ENCODE measurements at places on chromosomes 5 and 9.
A peak's percentile ranks its signal among the peaks of the same experiment; 100 is the strongest.

DNA sequence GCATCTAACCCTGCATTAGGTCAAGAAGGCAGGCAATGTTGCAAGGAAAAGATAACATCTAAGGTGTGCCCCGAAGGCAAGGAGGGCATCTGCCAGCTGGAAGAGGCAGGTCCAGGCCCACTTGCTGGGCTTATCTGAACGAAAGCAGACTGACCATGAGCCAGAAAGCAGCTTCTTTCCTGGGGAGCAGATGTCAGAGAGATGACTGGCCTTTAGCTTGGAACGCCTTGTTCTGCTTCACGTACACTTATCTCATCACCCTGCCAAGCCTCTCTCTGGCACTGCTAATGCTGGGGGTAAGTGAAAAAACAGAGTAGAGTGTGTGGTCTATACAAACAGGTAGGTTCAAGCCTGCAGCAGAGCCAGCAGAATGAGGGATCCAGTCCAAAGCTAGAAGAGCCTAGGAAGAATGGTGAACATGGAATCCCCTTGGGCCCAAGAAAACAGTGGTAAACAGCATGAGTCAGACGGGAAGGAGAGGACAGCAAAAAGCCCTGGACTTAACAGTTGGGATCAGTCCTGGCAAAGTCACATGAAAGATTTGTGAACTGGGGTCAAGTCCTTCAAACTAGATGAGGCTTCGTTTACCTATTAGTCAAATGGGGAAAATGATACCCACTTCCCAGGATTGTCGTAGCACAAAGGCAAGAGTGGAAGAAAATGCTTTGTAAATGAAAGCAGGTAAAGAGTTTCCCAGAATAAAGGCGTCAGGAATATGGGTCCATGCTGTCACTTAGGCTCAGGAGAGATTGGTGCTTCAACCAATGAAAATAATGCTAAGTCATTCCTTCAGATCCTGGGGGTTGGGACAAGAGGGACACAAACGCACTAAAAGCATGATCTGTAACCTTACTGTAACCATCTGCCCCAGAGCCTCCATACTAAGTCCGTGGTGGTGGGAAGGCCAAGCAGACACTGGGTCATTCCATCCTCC, 200.9 kb downstream of the SLIT3 start:
- DNase-seq, result no peak

- DNase-seq, result peak; percentile 92
Observed at GRCh38 chr9:17134396-17135294, at the start of gene CNTLN. Gene CNTLN, plus strand, starts transcription at chr9:17135040. Its CDS starts 26 bp downstream, at chr9:17135066.

DNA sequence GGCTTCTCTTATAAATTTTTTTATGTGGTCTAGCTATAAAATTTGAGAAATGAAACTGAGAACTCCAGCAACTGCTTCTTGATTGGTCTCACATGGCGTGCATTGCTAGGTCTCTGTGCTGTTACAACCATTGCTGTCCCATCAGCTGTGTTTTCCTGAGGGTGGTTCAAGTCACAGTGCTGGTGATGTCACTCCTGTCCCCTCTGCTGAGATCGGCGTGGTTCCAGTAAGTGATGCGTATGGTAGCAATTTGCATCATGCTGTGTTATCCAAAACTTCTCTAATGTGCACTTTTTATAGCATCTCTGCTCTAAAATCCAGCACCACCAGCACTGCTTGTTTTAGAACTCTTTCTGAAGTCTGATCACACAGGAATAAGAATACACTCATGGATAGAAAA, 112.6 kb upstream of the ZNF608 start:
- no peak for DNase-seq

- DNase-seq, result no peak
Observed at GRCh38 chr9:34573599-34574325, 15.8 kb downstream of the CNTFR start.

DNA sequence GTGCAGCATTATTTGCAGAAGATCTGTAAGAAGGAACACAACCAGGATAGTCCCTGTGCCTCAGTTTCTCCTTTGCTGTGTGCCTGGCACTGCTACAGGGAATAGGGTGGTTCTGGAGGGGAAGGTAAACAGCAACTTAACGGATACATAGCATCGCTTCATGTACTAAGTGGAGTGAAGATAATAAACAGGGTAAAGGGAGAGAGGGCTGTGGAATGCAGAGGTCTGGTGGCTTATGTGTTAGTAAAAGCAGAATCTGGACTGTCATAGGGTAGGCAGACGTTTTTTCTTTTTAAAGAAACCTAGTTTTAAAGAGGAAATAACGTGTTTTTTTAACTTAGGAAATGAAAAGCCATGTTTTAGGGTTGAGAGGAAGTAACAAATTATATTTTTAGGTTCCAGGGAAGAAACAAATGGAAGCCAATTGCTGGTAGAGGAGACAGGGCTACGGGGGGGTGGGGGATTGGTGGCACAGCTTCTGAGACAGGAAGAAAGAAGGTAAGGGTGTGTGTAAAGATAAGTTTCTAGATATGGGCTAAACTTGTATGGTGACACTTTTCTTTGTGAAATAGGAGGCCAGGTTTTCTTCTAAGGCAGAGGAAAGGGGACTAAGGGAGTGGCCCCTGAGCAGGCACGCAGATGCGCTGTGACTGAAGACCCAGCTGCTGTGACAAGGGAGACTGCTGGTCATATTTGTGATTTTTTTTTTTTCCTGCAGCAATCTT, 1.3 kb downstream of the GNG10 start:
- DNase-seq, result peak; percentile 23

DNA sequence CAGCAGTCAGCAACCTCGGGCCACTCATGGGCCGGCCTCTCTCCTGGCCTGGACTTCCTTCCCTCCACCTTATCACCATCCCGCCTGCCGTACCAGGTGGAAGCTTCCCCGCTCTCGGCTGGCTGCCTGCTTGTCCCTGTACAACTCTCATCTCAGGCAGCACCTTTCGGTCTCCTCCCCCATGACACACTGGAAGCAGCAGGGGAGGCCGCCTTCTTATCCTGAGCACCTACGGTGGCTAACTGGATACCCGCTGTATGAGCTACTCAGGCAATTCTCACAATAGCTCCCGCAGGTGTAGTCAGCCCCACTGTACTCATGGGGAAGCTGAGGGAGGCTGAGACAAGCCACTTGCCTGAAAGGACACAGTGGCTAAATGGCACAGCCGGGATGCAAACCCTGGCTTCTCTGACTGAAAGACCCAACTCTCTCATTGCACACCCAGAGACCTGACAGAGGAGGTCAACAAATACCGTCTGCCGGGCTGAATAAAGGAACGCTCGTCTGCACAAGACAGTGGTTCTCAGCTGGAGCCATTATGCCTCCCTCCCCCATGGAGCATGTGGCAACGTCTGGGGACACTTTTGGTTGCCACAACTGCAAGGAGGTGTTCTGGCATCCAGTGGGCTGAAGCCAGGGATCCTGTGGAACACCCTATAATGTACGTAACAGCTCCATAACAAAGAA, 9.6 kb downstream of the STK10 start:
- DNase-seq, result no peak

DNA sequence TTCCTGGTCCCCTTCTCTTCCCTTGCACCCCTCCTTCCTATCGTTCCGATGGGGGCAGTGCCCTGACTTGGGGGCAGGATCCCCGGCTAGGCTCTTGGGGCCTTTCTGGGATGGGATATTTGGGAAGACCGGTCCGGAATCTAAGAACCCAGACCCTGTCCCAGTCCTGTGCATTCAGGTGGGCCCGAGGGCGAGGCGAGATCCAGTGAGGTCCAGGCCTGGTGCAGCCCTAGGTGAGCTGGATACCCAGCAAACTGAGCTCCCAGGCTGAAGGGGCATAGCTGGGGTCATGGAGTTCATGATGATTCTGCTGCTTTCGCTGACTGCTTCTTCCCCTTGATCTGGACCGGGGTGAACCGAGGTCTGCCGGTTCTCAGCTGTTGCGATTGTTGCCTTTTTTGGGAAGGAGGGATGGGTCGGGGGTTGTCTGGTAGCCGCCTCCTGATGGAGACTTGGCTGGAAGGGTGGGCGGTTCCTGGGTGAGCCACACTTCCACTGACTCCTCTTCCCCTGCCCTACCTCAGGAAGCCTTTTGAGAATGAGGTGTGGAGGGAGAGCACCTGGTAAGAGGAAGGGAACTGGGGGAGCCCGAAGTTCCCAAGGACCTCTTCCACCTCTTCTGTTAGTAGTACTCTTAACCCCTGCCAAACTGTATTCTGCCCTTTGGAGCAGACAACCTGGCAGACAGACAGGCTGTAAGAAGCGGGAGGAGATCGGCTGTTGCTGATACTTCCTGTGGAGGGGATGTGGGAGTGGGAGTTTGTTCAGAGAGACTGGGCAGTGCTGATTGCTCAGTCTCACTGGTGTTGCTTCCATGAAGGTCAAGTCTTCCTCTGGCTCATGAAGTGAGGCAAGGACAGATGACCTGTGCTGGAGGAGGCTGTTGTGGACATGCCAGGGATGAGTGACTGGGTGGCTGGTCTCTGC, 1.0 kb downstream of the LRRC8A start:
- no peak for DNase-seq

- no peak for DNase-seq
Observed at GRCh38 chr5:167833456-167833855, 458.0 kb upstream of the WWC1 start.

GRCh38 chr9:27428551-27428950, 95.5 kb upstream of the IFNK start:
- DNase-seq, result no peak

DNA sequence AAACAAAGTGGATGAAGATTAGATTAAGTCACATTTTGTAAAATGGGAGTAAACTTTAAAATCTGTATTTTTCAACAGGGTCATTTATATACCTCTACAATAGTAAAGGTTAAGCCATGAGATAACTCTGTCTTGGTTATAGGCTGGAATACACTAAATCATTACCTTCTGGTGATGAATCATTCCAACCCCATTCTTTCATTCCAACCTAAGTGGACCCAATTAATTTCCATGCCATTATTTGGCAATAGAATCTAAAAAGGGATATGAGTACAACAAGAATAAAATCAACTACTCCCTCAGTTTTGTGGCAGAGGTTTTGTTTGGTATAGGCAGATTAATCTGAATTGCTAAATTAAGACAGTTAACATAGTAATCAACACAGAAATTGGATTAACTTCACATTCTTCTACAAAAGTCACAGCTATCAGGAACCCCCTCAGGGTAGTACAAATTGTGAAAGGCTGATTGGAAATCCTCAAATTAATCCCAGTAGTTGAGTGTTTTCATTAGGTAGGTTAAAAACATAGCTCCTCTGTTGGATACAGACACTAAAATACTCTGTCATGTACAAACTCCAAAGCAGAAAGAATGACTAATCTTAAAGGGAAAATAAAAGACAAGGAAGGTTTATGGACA, 54.2 kb downstream of the ELAVL2 start:
- DNase-seq, result no peak

DNA sequence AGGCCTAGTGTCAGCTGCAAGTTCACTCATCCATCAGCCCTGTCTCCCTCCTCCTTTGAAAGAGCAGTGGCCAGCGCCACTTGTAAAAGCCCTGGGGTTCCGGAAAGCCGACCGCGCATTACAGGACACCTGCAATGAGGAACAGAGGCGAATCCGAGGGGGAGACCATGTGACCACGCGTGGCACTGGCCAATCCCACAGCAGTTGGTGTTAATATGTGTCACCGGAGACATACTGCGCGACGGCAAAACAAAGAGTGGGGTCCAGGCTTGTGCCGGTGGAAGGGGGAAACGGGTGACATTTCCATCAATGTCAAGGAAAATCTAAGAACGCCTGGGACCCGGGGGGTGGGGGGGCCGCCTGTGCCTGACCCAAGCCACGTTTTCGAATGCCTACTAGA, 480.8 kb downstream of the SPATA31A7 start:
- DNase-seq, result no peak

GRCh38 chr9:135614821-135615665, 24.3 kb downstream of the GLT6D1 start:
- DNase-seq, result no peak

- peak; percentile 68 for DNase-seq
Observed at GRCh38 chr9:128393145-128393775, 22.1 kb downstream of the URM1 start.

GRCh38 chr9:87197349-87198130, 250.2 kb upstream of the GAS1 start:
- DNase-seq, result peak; percentile 8

- no peak for DNase-seq
Observed at GRCh38 chr5:40266952-40267351, 412.8 kb upstream of the PTGER4 start.

- DNase-seq, result peak; percentile 86
Observed at GRCh38 chr5:174793684-174794328, 69.4 kb downstream of the MSX2 start.

DNA sequence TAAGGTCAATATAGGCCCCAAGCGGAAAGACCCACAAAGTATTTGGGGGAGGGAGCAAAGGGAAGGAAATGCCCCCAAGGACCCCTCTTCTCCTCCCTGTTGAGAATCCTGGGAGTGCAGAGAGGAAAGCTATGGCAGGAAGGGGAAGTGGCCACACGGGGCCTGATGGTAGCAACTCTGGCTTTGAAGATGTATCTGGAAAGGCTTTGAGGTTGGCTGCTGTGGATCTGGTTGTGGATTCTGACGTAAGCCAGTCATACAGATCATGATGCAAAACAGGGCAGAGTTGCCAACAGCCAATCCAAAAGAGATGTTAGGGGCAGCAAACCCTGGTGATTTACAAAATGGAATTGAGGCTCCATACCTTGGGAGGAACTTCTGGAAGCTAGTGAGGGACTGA, 108.8 kb downstream of the PRKACG start:
- no peak for DNase-seq

- no peak for DNase-seq
Observed at GRCh38 chr9:111983484-111983908, 86.9 kb downstream of the UGCG start.

DNA sequence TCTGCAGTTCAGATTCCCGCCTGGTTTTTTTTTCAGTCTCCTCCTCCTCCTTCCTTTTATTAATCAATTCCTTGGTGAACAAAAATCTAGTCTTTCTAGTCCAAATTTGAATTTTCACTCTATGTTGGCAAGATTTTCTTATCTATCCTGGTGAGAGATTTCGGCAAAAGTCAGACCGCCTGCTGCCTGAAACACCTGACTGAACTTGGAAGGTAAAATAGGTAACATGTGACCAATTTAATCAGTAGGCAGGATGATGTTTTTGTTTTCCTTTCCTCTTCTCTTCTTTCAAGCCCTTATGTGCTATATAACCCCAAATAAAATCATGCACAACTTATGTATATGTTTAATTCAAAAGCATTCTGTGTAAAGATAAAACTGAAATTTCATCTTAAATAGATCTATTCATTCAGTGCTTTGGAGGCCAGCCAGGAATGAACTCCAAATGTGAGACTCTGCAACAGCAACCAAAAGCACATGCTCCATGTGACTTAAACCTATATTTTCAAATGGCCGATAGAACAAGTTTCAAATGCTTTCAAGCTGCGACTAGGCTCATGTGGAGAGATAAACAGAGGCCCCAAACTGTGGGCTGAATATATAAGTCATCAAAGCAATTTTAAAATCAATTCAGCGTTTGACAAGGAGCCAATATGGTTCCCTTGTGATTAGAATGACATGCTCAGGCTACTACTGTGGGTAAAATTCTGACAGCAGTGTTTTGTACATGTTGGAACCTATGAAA, 100.4 kb upstream of the SEMA6A start:
- DNase-seq, result no peak

- no peak for DNase-seq
Observed at GRCh38 chr9:85009251-85009650, 339.7 kb downstream of the NTRK2 start.

DNA sequence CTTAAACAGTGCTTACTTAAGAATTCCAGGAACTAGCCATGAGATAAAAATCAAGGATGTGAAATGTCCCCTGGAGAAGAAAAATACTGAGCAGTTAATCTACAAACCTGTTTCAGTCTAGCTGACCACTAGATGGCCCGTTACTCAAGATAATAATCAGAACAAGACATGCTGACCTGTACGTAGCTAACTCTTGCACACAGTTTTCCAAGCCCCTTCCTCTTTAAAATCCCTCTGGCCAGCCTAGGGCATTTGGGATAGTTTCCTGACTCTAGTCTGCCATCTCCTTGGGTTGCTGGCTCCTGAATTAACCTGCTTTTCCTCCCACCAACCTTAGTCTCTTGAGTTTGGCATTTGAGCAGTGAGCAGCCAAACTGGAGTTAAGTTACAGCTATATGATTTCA, 59.2 kb upstream of the TRAF1 start:
- DNase-seq, result peak; percentile 65

All from brain (organoid and tissue), 16 donors.